Naive thymus-derived CD4-positive, alpha-beta T cell (primary cell): ENCODE measurements at places on chromosomes 11 and 22. TPM values are rescaled to one million over a fixed set of nuclear protein-coding genes. Genes with fewer than 3 reads are reported as not detected.

The SNX19 gene
- 57.1 TPM for total RNA-seq

The MUC2 gene
- not detected for total RNA-seq

The OR5B3 gene
- not detected for total RNA-seq

The FADS1 gene
- 13.7 TPM for total RNA-seq

The SGSM1 gene
- total RNA-seq = 2.9 TPM

The SCGB1D1 gene
- not detected in 2 replicates for total RNA-seq

The OAF gene
- total RNA-seq = 7.2 TPM

The KCNA4 gene
- total RNA-seq = not detected

The RAB38 gene
- total RNA-seq = 1.5 TPM

The TSGA10IP gene
- not detected for total RNA-seq

The DESI1 gene
- 26.3 TPM for total RNA-seq

The OR4C11 gene
- total RNA-seq = not detected in 2 replicates

The SAMM50 gene
- total RNA-seq = 25.9 TPM

The SYCE3 gene
- total RNA-seq = not detected

The KAT5 gene
- 113 TPM for total RNA-seq
